ENCODE measurements at places on chromosomes 13 and 19.

- no peak for DNase-seq
Measured at GRCh38 chr19:7706955-7707456, 5.1 kb upstream of the FCER2 start.

- DNase-seq: no peak
Measured at GRCh38 chr13:35724446-35724845, 248.0 kb upstream of the MAB21L1 start.

GRCh38 chr19:6150289-6150688 lies 14.8 kb downstream of the ACSBG2 start:
- DNase-seq: no peak

GRCh38 chr19:56314018-56314380 lies 640 bp downstream of the ZSCAN5A start:
- DNase-seq: no peak

GRCh38 chr19:5261156-5261890 lies 79.3 kb downstream of the PTPRS start:
- DNase-seq: no peak

GRCh38 chr19:5711713-5712161 lies 8.2 kb downstream of the LONP1 start:
- no peak for DNase-seq

DNA sequence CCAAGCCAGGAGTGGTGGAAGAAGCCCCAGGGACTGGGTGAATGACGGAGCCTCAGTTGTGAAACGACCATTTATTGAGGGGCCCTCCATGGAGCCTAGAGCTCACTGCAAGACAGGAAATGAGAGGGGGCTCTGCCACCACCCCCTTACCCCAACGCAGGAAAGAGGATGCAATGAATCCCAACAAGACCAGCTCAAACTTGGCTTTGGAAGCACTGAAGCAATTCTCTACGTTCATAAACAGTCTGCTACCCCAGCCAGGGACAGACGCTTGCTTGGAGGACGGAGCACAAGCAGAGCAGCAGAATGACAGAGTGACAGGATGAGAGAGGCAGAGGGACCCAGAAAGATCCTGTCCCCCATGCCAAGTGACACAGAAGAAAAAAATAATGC lies 1.0 kb downstream of the PRKACA start:
- no peak for DNase-seq

DNA sequence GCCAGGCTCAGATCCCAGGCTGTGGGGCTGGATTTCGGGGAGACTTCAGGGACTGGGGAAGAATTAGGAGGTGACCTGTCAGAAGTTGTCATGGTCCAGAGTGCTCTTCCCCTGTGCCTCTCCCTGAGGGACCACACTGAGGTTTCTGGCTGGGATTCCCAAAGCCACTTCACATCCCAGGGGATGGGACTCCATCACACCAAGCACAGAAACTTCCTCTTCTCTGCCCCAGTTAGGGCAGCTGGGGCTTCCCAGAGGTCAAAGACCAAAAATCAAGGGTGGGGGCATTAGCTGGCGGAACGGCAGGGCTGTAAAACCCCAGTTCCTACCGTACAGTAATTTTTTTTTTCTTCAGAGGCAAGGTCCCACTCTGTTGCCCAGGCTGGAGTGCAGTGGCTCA lies 7.4 kb downstream of the FCER2 start:
- no peak for DNase-seq

GRCh38 chr13:26964278-26965250 lies 204.0 kb upstream of the GPR12 start:
- peak; percentile 65 for DNase-seq

- DNase-seq: peak; percentile 39
Measured at GRCh38 chr13:28636677-28637317, 22.1 kb upstream of the POMP start.

GRCh38 chr13:21849323-21849722 lies 178.4 kb downstream of the FGF9 start:
- no peak for DNase-seq

DNA sequence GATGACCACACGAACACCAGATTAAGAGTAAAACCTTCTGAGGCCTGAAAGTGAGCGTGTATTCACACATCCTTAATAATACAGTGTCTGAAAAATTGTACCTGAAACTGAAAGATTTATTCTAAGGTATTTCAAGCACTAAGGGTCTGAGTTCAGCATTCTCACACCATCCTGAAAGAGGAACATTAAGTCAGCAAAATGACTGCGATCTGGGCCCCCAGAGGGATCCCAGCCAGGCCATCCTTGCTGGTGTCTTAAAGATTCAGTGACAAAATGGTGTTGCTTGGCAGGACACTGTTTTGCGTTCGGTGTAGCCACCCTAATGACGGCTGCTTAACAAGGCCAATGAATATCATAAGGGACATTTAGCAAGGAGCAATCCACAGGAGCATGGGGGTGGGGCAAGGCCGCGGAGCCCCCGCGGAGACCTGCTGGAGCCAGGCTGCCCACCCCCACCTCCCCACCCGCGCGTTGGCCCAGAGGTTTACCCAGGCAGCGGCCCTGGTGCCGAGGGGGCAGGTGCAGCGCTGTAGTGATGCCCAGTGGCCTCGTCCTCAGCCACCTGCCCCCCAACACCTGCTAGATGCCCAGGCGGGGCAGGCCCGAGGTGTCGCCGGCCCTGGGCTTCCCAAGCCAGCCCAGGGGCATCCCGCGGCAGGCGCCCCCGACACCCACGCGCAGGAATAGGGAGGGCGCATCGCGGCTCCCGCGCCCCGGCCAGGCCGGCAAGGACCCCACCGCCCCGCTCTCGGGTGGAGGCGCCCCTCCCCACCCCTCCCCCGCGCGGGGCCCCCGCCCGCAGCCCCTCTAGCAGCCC lies 742 bp downstream of the NALCN start:
- DNase-seq: peak; percentile 8

- DNase-seq: no peak
Measured at GRCh38 chr13:69921156-69921555, 186.5 kb upstream of the ATXN8OS start.

- no peak for DNase-seq
Measured at GRCh38 chr13:112703449-112704284, 13.8 kb downstream of the ATP11A start.

DNA sequence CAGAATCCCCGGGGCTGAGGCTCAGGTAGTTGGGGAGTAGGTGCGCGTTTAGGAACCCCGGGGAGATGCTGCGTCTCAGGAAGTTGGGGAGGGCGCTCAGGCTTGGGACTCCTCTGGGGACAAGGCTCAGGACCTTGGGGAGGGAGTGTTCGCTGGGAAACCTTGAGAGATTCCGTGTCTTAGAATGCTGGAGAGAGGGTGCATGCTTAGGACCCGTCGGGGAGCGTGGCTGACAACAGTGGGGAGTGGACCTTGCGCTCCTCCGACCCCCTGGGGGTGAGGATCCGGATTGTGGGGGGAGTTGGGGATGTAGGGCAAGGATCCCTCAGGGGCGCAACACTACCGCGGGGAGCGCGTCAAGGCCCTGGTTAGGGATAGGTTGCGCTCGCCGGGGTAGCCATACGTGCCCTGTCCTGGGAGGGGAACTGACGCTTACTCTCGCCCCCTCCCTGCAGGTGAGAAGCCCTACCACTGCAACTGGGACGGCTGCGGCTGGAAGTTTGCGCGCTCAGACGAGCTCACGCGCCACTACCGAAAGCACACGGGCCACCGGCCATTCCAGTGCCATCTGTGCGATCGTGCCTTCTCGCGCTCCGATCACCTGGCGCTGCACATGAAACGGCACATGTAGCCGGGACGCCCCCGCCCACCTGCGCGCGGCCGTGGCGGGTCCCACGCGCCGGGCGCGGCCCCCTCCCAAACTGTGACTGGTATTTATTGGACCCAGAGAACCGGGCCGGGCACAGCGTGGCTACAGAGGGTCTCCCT lies 2.0 kb downstream of the KLF2 start:
- peak; percentile 44 for DNase-seq

GRCh38 chr13:105328212-105328611 lies 1207.2 kb downstream of the EFNB2 start:
- no peak for DNase-seq

DNA sequence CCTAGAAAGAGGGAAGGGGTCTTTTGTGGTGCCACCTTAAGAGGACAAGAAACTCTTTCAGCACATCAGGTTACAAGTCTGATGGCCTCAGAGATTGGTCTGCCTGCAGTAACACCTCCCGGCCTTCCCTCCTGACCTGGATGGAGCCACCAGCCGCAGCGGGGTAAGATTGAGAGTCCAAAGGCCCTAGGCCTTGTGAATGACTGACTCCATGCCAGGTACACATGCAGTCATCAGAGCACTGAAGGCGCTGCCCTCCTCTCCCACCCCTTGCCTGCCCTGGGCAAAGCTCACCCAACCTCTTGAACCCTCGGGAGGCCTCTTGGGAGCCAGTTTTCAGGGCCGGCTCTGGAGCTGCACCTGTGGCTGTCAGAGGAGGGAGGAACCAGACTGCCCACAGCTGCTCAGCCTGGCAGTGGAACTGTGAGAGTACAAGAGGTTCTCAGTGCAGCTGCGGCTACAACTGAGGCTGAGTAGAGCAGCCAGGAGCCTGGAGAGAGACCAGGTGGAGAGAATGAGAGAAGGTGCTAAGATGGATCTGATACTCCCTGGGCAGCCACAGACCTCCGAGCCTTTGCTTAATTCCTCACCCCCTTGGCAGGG lies 23.8 kb upstream of the C13orf42 start:
- no peak for DNase-seq

GRCh38 chr13:95392597-95392996 lies 91.3 kb upstream of the ABCC4 start:
- no peak for DNase-seq

GRCh38 chr19:11422163-11423065 lies 3.3 kb upstream of the RGL3 start:
- peak; percentile 82 for DNase-seq

DNA sequence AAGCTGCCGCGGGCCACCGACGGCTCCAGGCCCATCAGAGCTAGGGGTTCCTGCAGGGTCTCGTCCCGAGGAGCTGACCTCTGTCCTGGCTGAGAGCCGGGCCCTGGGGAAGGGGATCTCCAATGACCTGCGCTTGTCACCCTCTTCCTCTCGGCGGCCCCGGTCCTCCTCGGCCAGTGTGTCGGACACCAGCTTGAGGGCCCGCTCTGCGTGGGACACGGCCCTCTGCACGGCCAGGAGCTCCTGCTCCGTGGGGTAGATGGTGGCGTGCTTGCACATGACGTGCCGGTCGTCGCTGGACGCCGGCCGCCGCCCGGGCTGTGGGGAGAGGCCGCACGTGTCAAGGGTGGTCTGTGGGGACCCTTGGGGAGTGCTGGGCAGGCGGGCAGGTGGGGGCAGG lies 32.7 kb upstream of the MATK start:
- no peak for DNase-seq
